Activated T-helper 1 cell treated with anti-CD3 and anti-CD28 coated beads, Interleukin-2, amount 50 U/mL, for 16 hours (primary cell): ENCODE measurements at places on chromosomes 5 and 9.

DNA sequence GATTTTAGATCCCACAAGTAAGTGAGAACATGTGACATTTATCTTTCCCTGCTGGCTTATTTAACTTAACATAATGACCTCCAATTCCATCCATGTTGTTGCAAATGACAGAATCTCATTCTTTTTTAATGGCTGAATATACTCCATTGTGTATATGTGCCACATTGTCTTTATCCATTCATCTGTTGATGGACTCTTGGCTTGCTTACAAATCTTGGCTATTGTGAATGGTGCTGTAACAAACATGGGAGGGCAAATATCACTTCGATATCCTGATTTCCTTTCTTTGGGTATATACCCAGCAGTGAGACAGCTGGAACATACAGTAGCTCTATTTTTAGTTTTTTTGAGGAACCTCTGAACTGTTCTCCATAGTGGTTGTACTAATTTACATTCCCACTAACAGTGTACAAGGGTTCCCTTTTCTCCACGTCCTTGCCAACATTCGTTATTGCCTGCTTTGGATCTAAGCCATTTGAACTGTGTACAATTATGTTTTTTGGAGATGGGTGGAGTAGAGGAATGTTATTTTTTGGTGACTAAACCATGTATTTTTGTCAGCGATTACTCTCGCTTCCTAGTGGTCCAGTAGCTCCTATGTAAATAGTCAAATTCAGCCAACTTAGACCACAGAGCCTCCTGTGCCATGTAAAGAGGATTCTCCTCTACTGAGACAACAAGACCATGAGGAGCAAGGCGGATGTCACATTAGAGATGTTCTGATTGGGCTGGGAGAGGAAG is 60.6 kb downstream of the TNFSF15 start:
- no peak for DNase-seq

GRCh38 chr5:3893975-3894374 is 298.3 kb downstream of the IRX1 start:
- DNase-seq = no peak

- DNase-seq = no peak
Observed at GRCh38 chr5:6755519-6755918, 42.3 kb downstream of the TENT4A start.

DNA sequence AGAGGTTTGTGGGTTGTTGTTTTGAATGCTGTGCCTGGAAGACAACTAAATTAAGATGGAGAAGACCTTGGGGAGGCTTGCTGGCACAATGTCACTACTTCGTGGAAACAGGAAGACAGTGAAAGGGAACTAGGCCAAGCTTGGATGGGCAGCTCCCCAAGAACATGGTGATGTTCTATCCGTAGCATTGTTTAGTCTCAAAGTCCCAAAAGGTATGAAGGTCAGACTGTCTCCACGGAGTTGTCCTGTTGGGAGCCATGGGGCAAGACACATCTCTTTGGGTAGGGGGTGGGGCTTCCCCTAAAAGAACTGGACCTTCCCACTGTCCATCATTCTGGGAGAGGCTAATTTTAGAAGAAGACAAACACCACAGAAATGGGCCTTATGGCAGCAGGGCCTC is 140.5 kb downstream of the ENTREP1 start:
- no peak for DNase-seq

- no peak for DNase-seq
Observed at GRCh38 chr5:175681968-175682340, 24.1 kb downstream of the HRH2 start.

DNA sequence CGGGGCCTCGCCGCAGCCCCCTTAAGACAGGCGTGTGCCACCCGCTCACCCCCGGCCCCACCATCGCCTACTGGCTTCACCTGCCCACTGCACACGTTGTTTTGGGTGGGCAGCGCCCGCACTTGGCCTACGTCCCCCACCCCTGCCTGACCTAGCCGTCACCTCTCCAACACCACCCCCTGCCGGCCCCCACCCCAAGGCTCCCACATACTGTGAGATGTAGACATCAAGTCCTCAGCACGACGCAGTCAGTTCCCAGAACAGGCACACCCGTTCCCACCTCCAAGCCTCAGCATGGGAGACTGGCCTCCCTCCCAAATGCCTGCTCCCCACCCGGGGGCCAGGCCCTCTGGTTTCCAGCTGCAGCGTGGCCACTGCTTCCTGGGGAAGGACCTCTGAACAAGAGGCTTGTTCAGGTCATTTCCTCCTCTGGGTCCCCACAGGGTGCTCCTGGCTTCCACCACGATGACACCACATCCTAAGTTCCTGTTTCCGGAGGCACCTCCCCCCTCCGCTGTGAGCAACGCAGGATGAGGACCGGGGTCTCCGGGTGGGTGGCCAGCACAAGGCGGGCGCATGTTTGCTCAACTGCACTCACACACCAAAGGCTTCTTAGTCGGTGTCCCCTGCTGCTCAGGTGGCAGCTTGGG is 11.3 kb downstream of the DBN1 start:
- no peak for DNase-seq

- DNase-seq = no peak
Observed at GRCh38 chr5:107199756-107200155, 471.0 kb downstream of the EFNA5 start.

GRCh38 chr9:8769153-8769552 is 969.6 kb upstream of the DMAC1 start:
- no peak for DNase-seq

DNA sequence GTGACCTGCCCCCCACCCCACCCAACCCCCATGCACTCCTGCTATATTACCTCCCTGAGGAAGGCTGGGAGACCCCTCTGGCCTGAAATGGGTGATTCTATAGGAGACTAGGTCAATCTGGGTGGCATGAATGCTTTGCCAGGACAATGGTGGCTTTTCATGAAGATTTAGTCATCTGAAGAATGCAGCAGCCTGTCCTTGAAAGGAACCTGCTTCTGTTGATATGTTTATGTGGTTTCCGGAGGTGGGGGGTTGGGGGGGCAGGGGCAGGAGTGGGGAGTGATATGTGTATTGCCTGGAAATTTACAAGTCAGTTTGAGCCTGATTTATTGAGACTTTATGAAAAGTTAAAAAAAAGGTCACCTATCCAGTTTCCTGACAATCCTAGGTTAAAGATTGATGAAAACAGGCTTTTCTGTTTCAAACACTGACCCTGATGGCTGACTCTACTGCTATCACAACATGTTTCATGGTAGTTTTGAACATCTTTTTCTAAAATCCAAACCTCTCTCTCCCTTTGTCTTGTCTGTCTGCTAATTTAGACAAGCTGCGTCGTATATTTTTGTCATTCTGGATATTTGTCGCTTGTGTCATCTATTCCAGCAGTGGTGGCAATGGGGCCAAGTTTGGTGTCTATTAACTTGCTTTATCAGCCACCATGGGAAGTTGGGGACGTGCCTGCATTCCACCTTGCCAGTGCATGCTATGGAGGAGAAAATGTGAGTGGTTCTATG is 153.7 kb upstream of the EGFLAM start:
- no peak for DNase-seq

DNA sequence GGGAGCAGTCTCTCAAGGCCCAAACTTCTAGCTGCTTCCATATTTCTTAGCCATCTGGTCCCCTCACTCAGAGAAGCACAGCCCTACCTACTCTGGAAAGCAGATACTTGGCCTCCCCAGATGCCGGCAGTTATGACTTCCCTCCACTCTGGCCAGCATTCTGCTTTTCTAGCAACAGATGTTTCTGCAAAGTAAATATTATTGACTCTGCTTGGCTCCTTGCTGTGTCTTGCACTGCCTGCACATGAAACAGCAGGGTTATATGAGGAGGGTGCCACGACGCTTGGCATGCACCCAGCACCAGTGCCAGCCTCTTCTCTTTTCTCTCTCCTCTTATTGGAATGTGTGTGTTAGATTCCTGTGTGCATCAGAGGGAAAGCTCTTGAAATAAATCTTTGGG is 99.7 kb downstream of the ARHGAP26 start:
- DNase-seq = no peak

DNA sequence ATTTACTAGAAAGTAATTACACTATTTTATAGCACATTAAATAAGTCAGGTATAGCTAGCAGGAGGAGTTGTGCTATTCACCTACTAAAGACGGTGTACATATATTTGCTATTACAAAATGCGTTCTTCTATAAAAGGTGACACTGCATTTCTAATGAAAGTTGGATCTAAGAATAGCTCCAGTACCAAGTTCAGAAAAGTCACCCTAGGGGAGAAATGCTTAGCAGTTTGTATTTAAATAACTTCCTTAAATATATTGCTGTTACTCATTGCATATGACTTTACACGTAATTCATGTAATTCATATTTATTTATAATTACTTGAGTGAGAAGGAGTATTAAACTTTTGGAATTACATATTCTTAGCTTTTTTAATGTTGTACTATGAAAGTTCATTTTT is 7.0 kb upstream of the SUB1 start:
- DNase-seq = no peak

GRCh38 chr5:95777441-95777840 is 45.1 kb downstream of the GLRX start:
- no peak for DNase-seq

- no peak for DNase-seq
Observed at GRCh38 chr5:150516011-150516410, 8.1 kb downstream of the NDST1 start.

- DNase-seq = no peak
Observed at GRCh38 chr9:90789408-90789807, 12.2 kb upstream of the SYK start.

DNA sequence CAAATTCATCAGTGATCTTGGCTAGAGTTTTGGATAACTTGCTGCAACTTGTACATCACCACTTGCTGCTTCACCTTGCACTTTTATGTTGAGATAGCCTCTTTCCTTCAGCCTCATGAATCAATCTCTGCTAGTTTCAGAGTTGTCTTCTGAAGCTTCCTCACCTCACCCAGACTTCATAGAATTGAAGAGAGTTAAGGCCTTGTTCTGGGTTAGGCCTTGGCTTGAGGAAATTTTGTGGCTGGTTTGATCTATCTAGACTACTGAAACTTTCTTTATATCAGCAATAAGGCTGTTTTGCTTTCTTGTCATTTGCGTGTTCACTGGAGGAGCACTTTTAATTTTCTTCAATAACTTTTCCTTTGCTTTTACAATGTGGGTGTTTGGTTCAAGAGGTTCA is 12.8 kb downstream of the FER start:
- DNase-seq = no peak

DNA sequence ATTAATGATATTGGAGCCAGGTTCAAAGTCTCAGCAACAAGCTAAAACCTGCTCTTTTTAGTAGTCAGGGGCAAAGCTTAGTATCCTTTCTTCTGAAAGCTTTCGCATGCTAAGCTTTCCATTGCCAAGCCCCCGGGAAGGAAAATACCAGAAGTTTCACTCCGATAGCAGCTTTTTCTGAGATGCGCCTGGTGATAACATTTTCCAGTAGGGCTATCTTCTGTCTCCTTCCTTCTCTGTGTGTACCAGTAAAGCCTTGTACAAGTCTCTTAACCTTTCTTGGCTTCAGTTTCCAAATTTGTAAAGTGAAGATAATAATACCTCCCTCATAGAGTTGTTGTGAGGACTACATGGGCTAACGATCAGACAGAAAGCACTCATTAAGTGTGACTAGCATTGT is 36.7 kb downstream of the DOCK8 start:
- DNase-seq = no peak

DNA sequence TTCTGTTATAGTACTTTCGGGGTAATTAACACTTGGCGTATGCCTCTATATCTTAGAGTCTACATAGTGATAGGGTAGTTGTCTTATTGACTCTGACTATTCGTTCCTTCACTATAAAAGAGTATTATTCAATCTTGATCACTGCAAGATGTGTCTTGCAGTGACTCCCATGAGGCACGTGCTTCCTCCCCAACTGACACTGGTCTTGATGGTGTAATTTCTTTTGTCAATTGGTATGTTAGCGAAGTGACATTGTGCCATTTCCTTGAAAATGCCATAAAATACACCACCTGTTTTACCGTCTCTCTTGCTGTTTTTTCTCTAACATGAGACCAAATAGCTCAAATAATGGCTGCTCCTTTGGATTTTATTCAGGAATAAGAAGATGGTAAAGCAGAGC is 1314.1 kb upstream of the CDH6 start:
- DNase-seq = no peak

DNA sequence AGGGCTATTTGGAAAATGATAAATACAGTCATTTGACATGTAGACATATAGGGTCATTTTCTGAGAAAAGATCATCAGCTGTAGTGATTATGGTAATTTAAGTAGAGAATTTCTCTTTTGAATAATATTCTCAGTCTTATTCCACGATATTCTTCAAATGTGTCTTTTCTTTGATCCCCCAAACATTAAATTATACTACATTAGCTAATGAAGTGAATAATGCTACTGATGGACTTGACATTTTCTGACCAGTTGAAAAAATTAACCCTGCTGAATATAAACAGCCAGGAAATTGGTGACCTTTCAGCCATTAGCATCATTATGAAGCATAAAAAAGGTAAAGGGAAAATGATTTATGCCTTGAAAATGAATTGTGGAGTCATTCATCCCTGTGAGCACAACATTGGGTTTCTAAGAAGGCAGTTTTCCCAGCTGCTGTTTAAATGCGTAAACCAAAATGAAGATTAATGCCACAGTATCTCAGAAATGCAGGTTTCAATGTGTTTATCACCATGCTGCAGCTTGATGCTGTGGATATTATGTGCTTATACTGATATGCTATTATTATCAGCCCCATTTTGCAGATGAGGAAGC is 489.1 kb downstream of the KCTD16 start:
- DNase-seq = no peak

- DNase-seq = no peak
Observed at GRCh38 chr5:440401-441201, 2.4 kb upstream of the EXOC3 start.

GRCh38 chr9:127943011-127943662 is 5.5 kb upstream of the DPM2 start:
- DNase-seq = no peak

DNA sequence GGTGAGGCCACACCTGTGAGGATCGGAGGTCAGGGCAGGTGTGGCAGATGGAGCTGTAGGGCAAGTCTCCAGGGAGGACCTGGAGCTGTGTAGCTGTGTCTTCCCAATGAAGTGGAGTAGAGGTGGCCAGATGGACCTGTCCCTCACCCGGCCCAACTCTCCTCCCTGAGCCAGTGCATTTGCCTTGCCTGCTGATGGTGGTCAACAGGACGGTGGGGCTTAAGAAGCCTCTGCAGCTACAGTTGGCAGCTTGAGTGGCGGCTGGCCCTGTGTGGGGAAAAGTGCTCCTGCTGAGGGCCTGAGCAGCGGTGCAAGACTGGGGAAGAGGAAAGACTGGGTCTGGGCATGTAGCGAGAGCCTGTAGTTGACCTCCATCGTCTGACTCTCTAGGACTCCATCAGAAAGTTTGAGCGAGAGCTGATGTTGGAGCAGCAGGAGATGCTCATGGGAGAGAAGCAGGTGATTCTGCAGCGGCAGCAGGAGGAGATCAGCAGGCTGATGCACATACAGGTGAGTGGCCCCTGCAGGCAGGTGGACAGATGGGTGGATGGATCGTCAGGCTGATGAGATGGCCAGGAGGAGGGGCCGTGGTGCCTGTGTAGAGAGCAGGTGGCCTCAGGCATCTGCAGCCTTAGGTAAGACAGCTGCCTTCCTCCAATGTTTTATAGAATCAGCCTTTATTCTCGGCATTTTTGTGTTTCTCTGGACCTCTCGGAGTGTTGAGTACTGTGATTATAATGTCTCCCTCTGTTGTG is 24.9 kb downstream of the PITX1 start:
- DNase-seq = no peak
